ENCODE measurements at places on chromosomes 1 and 21.

DNA sequence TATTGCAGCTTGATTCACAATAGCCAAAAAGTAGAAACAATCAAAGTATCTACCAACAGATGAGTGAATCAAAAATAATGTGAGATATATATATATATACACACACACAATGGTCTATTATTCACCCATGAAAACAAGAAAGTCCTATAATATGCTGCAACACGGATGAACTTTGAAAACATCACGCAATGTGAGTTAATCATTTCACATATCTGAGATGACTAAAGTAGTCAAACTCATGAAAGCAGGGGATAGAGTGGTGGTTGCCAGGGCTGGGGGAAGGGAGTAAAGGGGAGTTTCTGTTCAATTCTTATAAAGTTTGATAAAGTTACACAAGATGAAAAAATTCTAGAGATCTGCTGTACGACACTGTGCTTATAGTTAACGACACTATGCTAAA is 1234.8 kb downstream of the MRPL39 start:
- no peak for DNase-seq

DNA sequence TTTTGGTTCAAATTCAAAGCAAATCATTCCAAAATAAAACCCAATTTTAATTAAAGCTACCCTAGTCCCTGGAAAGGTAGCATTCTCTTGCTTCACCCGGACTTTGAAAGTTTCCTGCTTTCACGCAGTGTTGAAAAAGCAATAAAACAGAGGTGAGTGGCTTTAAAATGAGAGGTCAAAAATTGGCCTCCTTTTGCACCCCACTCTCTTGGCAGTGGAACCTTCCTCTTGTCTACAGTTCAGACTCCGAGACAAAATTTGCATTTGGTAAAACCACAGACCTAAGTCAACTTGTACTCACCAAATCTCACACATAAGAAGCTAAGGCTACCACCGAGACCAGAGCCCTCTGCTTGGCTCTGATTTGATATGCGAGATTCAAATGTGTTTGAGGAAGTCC is 252.7 kb downstream of the TTLL7 start:
- no peak for DNase-seq

- no peak for DNase-seq
Observed at GRCh38 chr1:65311760-65312159, 2.4 kb downstream of the DNAJC6 start.

DNA sequence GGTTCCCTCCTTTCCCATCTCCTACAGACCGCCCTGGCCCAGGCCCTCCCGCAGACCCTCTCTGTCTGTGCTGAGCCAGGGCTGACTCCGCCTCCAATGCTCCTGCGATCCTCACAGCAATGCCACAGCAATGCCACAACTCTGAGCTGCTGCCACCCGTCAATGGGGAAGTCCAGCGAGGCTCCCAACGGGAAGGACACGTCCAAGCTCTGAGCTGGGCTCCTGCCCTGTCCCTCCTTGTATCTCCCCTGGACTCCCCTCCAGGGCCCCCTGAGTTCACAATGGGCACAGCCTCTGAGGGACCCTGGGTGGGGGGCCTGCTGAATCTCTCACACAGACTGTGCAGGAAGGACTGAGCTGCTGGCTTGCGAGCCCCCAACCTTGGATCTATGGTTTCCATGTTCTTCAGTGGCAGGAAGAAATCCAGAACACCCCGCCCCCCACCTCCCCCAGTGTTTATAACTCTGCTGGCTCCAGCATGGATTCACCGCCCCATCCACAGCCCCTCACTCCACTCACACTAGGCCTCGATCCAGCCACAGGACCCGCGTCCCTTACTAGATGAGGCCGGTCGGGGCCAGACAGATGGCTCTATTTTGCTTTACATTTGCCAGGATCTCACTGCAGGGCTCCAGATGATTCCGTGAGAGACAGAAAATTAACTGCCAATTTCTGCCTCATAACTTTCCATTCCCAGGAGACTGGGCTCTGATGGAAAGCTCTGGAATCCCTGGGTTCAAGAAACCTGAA is 338.0 kb downstream of the MATN1 start:
- DNase-seq, result no peak

- DNase-seq, result no peak
Observed at GRCh38 chr1:10632691-10633090, 157.9 kb downstream of the PEX14 start.

DNA sequence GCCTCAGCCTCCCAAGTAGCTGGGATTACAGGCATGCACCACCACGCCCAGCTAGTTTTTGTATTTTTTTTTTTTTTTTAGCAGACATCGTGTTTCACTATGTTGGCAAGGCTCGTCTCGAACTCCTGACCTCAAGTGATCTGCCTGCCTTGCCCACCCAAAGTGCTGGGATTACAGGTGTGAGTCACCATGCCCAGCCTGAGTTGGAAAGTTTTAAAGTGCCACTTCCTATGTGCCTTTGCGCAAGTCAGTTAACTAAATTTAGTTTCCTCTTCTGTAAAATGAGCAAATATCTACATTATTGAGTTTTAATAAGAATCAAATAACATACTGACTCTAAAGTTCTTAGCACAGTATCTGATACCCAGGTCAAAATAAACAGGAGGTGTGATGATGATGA is 12.4 kb downstream of the SLC19A2 start:
- no peak for DNase-seq

- no peak for DNase-seq
Observed at GRCh38 chr1:187517546-187517945, 688.8 kb downstream of the PLA2G4A start.

- DNase-seq, result no peak
Observed at GRCh38 chr1:43881415-43881814, 52.2 kb upstream of the ARTN start.

DNA sequence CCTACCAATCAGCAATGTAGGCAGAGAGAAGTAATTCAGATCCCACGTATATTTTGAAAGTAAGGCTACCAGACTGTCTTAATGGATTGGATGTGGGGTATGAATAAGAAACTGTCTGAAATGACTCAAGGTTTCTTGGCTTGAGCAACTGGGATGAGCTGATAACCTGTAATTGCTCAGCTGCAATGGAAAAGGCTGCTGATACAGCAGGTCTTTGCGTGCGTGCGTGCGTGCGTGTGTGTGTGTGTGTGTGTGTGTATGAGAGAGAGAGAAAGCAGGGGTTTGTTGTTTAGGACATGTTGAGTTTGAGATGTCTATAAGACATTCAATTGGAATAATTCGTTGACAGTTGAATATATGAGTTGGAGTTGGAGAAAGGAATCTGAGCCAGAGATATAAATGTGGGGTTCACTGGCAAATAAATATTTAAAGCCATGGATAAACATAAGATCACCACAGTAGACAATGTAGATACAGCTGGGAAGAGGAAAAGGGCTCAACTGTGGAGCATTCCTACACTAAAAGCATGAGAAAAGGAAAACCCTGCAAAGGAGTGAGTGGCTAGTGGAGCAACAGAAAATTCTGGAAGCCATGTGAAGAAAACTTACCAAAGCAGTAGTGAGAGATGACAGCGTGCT is 72.9 kb downstream of the UCHL5 start:
- DNase-seq, result no peak

DNA sequence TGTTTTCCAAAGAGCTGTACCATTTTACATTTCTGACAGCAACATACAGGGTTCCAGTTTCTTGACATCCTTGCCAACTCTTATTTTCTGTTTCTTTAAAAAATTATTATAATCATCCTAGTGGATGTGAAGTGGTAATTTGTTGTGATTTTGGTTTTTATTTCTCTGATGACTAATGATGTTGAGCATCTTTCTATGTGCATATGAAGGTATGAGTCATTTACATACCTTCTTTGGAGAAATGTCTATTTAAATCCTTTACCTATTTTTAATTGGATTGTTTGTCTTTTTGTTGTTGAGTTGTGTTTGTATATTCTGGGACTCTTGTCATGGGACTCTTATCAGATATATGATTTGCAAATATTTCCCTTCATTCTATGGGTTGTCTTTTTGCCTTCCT is 20.8 kb upstream of the MPC2 start:
- DNase-seq, result no peak

GRCh38 chr1:161773791-161774190 is 7.7 kb downstream of the ATF6 start:
- DNase-seq, result no peak

DNA sequence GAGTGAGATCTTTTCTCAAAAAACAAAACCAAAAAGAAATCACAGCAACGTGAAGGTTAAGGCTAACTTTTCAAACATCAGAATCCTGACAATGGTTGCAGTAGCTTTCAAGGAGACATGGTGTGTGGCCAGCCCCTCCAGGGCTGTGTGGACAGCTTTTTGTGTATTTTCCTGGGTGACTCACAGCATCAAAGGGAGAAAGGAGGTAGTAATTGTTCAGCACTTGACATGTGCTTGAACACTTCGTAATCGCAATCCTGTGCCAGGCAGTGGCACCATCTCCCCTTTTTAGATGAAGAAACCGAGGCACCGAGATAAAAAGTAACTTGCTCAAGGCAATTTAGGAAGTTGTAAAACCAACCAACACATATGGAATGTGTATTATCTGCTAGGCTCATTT is 10.3 kb downstream of the NBL1 start:
- DNase-seq, result no peak

GRCh38 chr1:110250008-110250407 is 39.9 kb downstream of the KCNC4 start:
- no peak for DNase-seq

- no peak for DNase-seq
Observed at GRCh38 chr1:43671626-43672330, 21.8 kb downstream of the KDM4A start.

DNA sequence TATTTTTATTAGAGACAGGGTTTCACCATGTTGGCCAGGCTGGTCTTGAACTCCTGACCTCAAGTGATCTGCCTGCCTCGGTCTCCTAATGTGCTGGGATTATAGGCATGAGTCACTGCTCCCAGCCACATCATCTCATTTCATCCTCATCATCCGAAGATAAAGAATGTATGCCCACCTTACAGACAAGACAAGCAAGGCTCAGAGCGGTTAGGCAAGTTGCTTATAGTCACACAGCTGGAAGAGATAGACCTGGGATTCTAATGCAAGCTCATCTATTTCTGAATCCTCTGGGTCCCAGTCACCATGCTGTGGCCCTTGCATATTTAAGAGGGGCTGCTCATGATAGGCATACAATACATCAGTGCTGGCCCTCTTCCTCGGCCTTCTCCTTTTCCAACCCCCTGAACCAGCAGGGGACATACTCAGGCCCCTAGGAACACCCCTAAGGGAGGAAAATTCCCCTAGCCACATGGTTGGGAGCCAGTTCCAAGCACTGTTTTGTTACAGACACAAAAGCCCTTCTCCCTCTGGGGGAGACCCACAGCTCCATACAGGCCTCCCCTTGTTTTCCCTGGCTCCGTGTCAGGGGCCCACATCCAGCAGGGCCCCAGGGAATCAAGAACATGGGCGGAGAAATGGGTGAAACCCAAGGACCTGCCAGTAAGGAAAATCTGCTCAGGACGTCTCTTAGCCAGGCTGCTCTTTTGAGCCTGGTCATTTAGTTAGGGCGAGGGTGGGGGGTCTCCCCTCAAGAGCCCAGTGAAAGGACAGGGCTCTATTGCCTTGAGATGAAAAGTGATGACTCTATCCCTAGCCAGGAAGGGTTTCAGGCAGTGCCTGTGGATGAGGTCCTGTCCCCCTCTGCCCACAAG is 6.9 kb downstream of the CSRP1 start:
- DNase-seq, result no peak

GRCh38 chr1:165869343-165869742 is 41.9 kb downstream of the UCK2 start:
- no peak for DNase-seq

GRCh38 chr1:201728731-201729130 is 100.2 kb upstream of the IPO9 start:
- DNase-seq, result no peak

DNA sequence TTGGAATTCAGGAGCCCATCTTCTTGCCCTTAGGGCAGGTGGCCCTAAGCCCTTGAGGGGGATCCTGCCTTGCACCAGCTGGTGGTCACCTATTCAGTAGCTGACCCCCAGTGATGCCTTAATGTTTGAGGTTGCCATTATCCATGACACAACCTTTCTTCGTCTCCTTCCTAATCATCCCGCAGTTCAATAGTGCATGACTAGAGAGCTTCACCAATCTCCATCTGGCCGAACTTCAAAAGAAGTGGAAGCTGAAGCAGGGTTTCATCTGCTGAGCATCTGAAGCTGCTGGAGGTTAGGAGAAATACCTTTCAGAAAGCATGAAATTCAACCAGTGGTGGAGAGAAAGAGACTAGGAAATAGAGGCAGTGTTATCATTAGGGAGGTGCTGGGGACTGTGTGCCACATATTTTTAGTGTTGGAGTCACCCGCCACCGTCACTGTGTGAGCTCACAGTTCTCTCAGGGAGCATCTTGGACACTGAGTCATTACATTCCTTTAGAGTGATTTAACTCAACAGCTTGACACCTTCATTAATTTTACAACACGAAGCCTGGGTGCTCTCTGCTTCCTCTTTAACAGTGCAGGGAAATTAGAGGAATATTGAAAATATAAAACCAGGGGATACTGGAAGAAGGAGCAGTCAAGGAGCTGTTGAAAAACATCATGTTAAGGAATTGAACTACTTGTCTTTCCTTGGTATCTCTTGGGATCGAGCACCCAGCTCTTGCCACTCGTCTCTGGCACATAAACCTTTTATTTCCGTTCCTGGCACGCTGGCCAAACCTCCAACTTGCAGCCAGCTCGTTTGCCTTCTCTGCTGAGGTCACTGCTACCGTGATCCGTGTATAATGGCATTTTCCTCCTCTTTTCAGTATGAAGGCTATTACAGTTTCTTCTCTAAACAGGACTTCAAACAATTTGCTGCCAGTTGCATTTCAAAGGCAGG is 53.6 kb downstream of the PEX14 start:
- no peak for DNase-seq

GRCh38 chr1:15579683-15580047 is 5.2 kb downstream of the AGMAT start:
- no peak for DNase-seq

GRCh38 chr1:229693129-229693900 is 67.3 kb downstream of the URB2 start:
- DNase-seq, result no peak
